AG04450 (cell line): ENCODE measurements at places on chromosomes 2 and 18.

- no peak for DNase-seq
Observed at GRCh38 chr2:181121996-181122395, 141.6 kb downstream of the UBE2E3 start.

DNA sequence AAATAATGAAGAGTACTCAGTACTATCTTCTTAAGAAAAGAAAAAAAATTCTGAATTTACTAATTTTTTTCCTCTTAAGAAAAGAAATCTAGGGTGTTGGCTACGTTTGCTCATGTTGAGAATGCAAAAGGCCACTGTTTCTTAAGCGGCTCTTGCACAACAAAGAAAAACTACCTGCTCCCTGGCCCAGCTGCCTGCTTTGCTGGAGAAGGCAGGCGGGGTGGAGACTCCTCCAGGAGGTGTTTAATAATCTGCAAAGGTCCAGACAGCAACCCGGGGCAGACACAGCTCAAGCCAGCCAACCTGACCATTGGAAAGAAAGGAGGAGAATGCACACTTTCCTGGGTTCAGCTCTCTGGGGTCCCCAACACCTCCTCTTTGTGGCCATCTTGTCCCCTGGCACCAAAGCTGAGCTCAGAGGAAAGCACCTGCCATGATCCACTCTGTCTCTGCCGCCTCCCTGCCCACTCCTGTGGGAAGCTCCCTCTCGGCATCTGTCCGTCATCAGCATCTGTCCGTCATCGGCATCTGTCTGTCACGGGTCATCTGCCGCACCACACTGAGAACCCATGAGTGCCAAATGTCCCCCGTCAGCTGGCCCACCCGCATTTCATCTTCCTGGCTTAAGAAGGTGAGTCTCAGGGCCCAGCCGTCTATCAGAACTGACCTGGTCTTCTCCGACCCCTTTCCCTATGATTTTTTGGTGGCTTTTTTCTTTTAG is 11.9 kb downstream of the ZNF516 start:
- DNase-seq, result no peak

- DNase-seq, result no peak
Observed at GRCh38 chr18:58212274-58212673, 168.2 kb downstream of the NEDD4L start.

- DNase-seq, result no peak
Observed at GRCh38 chr18:23244401-23244800, 109.1 kb downstream of the CABLES1 start.

DNA sequence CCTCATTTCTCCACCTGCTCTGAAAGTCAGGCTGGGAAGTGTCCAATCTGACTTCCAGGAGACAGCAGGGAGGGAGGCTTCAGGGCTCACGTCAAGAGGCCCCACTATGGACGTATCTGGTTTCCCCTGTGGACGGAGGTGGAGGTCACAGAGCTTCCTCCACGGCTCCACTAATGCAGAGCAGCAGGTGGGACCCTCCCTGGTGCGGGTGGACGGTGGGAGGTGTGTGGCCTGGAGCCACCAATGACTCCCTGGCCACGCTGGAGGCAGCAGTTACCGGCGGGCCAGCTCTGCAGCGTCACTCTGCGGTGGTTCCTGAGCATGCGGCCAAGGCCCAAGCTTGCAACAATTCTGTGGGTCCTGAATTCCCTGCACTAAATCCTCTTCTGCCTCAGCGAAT is 9.0 kb downstream of the CRACDL start:
- no peak for DNase-seq

GRCh38 chr2:121103960-121104359 is 181.0 kb downstream of the TFCP2L1 start:
- no peak for DNase-seq

- no peak for DNase-seq
Observed at GRCh38 chr2:162328424-162329157, 10.1 kb upstream of the IFIH1 start.

- DNase-seq, result no peak
Observed at GRCh38 chr2:228180181-228181097, 1.0 kb downstream of the SPHKAP start.

DNA sequence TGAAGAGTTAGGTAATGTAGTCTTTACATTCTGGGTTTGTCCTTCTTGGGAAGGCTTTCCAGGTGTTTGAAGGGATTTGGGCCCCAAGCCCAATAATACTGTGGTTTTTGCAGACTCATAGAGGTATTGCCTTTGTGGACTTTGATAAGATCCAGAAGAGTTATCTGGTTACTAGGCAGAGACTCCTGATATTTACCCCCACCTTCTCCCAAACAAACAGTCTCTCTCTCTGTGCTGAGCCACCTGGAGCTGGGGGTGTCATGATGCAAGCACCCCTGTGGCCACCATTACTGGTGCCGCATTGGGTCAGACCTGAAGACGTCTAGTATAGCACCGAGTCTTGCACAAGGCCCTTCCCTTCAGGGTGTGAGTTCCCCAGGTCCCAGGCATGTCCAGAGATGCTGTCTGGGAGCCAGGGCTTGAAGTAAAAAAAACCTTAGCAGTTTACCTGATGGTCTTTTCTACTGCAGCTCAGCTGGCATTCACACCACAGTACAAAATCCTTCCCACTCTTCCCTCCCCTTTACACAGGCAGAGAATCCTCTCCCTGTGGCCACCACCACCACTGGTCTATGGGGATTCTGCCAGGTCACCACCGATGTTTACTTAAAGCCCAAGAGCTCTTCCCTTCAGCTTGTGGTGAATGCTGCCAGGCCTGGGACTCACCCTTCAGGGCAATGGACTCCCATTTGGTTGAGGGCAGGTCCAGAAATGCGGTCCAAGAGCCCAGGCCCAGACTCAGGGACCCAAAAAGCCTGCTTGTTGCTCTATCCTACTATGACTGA is 22.2 kb upstream of the FAM228A start:
- no peak for DNase-seq

DNA sequence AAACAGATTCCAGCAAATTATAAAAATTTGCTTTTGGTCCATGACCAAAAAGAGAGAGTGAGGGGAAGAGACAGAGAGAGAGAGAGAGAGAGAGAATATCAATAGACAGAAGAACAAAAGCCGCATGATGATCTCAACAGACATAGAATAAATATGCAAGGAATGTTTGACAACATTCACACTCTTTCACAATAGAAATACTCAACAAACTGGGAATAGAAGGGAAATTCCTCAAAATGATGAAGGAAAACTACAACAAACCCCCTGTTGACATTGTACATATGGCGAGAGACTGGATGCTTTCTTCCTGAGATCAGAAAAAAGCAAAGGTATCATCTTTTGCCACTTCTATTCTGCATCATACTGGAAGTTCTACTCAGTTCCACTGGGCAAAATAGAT is 309.7 kb downstream of the RAD51AP2 start:
- DNase-seq, result no peak

DNA sequence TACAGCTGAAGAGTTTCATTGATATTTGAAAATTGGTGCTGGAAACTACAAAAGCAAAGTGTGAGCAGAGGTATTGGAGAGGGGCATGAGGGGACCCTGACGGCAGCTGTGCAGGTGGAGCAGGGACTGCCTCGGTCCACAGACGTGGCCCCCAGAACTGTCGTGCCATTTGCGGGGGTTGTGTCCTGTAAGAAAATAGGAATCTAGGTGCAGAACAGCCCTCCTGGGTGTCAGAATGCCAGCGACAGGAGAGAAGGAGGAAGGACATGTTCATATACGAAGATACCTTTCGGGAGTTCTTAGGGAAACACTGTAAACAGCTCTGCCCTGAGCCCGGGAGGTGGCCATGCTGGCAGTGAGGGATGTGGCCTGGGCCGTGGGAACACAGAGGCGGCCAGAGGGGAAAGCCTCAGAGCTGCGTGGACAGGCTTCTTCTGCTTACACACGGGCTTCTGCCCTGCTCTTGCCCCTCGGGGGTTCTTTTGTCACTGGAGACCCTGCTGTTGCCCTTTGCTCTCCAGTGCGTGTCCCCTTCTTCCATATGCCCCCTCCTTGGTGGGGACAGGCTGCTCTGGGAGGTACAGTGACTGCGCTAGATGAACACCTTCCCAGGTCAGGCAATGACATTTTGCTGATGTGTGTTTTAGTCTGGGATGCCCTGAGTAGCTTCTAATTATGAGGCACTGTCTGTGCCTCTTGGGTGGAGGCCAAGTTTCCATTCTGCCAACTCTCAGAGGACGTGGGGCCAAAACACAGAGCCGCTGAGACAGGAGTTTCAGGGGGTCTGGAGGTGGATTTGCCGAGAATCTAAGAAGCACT is 81.9 kb upstream of the TXNDC2 start:
- no peak for DNase-seq

GRCh38 chr2:217262911-217263310 is 403.0 kb upstream of the TNP1 start:
- no peak for DNase-seq

GRCh38 chr18:31376477-31376876 is at the start of gene DSG4:
TSS of gene DSG4 (plus strand) at chr18:31376777. CDS start at chr18:31376912, 135 bp downstream.
- no peak for DNase-seq

GRCh38 chr2:74573747-74574562 is 19.4 kb downstream of the DOK1 start:
- DNase-seq, result peak; percentile 68

DNA sequence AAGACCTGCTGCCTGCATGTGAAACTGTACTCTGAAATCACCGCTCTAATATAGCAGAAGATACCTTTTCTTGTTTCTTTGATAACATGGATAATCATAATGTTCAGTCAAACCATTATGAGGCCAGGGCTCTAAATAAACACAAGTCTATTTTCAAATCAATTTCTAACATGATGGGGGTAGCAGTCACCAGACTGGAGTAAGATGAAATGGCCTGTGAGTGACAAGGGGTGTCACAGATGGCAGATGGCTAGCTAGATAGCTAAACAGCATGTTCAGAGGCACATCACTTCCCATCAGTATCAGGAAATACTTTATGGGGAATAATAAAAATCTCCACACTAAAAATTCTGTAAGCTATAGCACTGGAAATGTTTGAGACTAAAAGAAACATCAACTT is 14.0 kb downstream of the MBD2 start:
- DNase-seq, result no peak

DNA sequence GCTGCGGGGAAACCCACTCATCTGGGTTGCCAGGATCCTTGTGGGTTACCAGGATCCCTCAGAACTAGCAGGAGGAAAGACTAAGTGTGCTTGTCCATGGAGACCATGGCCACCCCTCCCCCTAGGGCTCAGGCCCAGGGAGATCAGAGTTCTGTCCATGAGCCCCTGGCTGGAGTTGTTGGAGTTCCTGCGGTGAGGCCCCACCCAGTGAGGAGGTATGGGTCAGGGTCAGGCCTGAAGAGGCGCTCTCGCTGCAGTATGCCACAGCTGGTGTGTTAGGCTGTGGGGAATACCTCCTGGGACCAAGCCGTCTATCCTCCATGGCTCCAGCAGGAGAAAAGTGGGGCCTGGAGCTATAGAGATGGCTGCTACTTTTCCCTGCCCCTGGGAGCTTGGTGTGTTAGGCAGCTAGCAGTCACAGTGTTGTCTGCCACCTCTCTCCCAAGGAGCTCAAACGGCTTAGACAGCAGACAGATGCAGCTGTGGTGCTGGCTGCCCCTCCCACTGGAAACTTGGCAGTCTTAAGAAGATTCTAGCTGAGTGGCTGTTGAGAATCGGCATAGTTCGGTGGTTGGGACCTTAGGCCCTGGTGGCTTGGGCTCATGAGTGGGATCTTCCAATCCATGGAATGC is 240.3 kb upstream of the CELF4 start:
- no peak for DNase-seq

DNA sequence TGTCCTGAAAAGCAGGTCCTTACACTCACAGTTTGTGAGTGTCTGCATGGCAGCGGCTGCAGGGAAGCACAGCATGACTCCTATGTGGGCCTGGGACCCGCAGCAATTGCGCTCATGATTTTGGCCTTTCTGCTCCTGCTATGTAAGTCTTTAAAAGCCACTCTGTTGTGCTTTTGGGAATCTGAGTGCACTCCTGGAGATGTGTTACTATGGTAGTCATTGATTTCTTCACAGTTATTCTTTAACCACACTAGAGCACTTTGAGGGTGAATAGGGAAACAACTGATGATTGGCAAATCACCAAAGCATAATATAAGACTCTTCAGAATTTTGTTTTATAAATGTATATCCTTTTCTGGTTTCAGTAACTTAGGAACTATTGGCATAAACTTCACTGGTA is 40.9 kb downstream of the DSG2 start:
- no peak for DNase-seq

DNA sequence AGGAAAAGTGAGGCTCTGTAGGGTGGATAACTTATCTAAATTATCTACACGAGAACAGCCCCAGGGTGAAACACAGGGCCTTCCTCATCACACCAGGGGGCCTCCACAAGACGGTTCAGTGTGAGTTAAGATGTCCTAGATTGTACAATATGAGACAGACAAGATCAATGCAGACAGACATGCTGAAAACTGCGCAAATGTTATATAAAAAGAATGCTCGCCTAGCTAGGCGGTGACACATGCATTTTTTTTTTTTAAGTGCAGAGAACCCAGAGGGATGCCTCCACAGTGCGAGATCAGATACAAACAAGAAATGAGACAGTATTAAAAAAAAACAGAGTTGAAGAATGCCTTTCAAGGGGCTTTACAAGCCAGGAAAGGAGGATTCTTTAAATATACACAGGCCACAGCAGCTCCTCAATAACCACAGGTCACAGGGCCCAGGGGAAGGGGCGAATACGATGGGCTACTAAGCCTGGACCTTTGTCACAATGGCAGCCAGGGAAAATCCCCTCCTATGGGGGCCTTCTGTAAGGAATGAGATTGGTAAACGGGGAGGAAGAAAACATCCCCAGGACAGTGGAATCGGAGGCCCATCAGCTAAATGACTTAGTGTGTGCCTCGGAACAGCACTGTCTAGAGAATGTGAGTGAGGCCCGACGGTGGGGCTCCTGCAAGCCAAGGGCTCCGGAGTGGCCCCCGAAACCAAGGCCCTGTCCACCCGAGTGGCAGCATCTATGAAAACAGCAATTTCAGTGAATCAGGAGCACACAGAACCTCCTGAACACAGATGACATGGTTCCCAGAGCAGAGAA is 48.9 kb downstream of the ADCY3 start:
- no peak for DNase-seq

DNA sequence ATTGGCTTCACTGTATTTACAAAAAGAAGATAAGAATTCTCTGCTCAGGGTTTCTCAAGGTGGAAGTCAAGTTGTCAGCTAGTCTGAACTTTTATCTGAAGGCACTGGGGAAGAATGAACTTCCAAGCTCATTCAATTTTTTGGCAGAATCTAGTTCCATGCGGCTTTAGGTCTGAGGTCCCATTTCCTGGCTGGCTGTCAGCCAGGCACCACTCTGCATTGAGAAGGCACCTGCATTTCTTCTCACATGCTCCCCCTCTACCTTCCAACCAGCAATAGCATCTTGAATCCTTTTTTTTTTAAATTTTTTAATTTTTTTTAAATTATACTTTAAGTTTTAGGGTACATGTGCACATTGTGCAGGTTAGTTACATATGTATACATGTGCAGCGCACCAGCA is 46.2 kb upstream of the RPE start:
- DNase-seq, result no peak
